Amygdala (tissue), 56 donors: ENCODE measurements at places on chromosomes 1 and 21.

DNA sequence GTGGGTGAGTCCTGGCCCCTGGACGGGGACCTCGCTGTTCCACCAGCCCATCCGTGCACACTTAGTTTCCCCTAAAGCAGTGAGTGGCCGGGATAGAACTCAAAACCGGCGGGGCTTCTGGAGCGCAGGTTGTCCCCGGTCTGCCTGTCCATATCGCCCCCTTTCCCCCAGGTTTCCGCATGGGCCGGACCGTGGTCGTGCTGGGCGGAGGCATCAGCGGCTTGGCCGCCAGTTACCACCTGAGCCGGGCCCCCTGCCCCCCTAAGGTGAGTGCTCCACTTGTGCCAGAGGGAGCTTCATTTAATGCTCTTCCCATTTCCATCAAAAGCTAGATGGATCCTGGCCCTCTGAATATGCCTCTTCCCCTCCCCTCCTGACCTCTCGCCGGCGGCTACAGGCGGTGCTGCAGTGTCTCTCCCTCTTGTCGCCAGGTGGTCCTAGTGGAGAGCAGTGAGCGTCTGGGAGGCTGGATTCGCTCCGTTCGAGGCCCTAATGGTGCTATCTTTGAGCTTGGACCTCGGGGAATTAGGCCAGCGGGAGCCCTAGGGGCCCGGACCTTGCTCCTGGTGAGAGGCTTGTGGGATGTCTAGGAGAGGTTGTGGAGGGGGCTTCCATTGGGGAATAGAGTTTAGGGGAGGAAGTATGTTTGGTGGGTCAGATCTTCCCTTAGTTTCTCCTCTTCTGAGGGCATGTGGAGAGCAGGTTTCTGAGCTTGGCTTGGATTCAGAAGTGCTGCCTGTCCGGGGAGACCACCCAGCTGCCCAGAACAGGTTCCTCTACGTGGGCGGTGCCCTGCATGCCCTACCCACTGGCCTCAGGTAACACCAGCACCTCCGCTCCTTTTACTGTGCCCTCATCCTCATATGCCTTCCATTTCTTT is 683 bp downstream of the PPOX start:
- DNase-seq, result no peak

- no peak for DNase-seq
Observed at GRCh38 chr1:30881319-30882181, 27.0 kb downstream of the SDC3 start.

DNA sequence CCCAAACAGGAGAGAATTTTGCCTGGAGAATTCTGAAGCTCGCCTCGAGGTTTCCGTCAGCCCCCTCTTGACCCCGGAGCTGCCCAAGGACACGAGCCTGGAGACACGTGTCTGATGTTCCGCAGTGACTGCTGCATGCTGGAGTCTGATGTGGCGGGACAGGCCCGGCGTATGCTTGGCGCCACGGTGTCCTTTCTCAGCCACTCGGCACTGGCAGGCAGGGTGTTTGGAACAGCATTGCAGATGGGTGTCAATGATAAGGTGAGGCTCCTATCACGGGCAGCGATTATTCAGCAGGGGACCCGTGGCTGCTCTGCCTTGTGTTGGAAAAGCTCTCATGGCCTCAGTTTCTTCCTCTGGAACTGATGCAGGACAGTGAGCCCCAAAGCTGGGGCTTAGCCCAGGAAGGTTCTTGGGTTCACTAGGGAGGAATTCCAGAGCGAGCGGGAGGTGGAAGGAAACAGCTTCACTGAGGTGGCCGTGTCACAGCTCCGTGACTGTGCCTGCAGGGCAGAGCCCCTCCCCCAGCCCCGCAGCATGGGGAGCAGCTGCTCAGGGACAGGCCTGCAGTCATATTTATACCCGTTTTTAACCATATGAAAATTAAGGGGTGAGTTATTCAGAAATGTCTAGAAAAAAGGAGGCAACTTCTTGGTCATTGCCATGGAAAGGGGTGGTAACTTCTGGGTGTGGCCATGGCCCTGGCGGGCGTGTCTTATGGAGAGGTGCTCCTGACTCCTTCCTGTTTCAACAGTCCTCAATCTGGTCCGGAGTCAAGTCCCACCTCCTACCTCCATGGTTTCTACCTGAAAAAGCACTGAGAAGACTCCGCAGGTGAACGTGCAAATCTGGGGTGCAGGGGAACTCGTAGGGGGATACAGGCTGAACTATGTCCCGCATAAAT is 123.4 kb downstream of the SIK1 start:
- no peak for DNase-seq

GRCh38 chr1:40703316-40703715 is 11.8 kb downstream of the NFYC start:
- DNase-seq, result no peak

DNA sequence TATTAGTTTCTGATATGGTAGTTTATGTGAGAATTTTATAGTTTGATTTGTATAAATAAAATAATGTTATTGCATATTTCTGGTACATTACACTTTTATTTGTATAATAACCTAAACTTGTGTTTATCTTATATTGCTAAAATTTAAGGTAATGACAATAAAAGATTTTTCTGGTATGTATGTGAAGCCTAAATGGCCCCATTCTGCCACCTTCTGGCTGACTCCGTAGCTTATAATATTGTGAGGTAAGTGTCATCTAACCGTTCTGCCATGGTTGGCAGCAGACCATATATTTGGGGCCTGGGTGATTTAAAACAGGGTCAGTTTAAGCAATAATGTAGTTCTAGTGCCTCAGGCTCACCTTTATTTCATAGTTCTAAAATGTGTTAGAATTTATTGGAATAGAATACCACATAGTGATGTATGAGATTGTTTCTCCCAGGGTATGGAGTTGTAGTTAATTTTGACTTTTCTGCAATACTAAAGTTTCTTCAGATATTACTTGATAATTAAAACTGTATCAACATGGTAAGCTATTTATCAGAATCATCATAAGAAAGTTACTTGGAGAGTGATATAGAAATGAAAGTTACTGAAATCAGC is 21.2 kb upstream of the PRKACB start:
- no peak for DNase-seq

DNA sequence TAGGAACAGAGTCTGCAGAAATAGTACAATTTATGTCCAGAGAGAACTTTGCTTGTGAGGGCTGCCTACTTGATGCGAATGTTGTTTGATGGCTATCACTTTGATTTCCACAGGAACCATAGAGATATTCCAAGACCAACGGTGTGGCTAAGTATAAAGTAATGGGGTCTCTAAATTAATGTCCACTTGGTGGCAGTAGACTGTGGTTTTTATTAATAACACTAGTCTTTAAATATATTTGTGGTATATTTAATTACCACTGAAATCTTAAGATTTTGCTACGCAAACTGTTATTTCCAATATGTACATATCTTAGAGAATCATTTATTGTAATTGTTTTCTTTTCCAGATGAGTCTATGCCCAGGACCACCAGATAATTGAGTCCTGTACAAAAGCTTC is 647.9 kb downstream of the PLA2G4A start:
- DNase-seq, result no peak

GRCh38 chr1:12197483-12197880 is 30.7 kb downstream of the TNFRSF1B start:
- DNase-seq, result no peak

GRCh38 chr1:4153571-4153970 is 253.5 kb upstream of the C1orf174 start:
- DNase-seq, result no peak

DNA sequence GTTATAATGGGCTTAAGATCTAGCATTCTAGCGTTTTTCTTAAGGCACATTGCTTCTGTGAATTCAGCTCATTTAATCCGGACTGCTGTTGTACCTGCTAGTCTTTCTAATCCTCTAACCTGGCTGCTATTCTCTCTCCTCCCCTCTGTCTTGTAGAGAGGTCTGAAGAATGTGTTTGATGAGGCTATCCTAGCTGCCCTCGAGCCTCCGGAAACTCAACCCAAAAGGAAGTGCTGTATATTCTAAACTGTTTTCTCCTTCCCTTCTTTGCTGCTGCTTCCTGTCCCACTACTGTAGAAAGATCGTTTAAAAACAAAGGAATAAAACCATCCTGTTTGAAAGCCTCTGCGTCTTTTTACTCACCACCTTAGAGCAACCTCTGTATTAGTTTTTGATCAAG is 37.3 kb downstream of the CDC42 start:
- no peak for DNase-seq

DNA sequence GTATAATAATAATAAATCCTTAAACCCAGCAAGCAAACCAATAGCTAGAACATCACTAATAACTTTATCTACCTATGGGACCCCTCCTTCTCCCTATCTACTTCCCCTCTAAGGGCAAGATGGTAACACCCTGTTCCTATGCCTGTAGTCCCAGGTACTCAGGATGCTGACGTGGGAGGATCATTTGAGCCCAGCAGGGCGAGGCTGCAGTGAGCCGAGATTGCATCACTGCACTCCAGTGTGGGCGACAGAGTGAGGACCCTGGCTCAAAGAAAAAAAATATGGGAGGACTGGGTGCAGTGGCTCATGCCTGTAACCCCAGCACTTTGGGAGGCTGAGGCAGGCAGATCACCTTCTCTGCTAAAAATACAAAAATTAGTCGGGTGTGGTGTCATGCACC is 143.1 kb upstream of the SLC45A1 start:
- no peak for DNase-seq

- DNase-seq, result no peak
Observed at GRCh38 chr1:186785503-186785902, 43.2 kb upstream of the PLA2G4A start.

DNA sequence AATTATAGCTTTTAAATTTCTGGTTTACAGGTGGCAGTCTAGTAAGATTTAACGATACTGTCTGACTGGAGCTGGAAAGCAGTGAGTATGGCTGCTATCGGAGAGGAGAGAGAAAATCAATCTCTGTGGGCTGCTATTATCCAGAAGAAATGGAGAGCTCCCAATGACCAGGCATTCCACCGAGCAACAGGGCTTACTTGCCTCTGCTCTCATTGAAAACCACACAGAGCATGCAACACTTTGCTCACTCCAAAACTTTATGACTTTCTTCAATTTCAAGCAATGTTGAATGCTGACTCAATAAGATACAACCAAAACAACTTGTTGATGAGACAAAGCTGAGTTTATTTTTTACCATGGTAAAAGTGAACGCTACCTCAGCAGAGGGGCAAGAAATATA is 337.0 kb upstream of the NCAM2 start:
- no peak for DNase-seq

DNA sequence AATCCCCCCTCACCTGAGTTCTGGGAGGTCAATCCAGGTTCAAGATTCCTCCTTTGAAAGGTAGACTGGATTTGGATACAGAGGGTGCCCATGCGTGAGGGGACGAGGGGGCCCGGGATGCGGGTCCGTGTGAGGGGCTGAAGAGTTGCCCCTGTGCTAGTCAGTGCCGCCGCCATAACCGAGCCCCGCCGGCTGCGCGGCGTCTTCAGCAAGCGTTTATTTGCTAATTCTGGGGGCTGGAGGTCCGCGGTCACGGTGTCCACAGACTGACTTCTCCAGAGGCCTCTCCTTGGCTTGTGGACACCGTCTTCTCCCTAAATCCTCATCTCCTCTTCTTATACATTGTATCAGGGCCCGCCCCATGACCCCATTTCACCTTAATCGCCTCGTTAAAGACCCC is 20.9 kb upstream of the SAMD11 start:
- DNase-seq, result no peak

GRCh38 chr1:154657556-154657955 is 49.6 kb upstream of the ADAR start:
- no peak for DNase-seq

DNA sequence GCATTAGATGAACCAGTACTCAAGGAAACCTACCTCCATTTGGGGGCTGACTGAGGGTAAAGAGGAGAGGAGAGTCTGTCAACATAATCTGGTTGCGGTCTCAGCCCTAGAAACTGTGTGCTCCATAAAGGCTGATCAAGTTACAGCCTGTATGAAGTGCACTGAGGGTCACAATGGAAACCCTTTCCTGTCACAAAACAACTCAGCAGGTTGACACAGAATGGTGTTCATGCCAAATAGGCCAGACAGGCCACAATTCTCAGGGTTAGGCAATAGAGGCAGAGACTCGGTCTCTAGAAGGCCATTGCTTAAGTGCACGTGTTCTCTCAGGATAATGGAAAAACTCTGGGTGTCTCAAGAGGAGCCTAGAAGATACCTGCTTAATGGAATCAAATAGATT is 4.1 kb upstream of the ANKRD35 start:
- no peak for DNase-seq

DNA sequence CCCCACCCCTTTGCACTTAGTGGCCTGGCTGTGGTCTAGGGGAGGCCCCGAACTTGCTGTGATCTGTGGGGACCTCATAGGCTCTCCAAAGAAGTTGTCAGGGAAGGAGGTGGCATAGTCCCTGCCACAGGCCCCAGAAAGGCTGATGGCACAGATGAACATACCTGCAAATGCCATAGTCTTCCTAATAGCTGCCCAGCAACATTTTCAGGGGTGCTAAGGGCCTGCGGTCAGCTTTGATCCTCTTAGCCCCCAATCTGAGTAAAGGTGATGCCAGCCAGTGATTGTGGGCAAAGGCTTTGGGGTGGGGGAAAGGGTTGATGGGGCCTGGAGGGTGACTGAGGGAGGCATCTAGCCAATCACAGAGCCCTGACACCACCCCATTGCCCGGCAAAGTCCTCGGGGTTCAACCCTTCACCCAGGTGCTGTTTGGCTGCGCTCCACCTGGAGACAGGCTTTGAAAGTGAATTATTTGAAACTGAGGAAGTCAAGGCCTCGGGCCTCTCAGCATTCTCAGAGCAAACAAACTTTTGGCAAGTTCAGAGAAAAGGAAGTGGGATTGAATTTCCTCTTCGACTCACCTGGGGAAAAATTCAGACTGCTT is 35.8 kb downstream of the PAX7 start:
- no peak for DNase-seq

DNA sequence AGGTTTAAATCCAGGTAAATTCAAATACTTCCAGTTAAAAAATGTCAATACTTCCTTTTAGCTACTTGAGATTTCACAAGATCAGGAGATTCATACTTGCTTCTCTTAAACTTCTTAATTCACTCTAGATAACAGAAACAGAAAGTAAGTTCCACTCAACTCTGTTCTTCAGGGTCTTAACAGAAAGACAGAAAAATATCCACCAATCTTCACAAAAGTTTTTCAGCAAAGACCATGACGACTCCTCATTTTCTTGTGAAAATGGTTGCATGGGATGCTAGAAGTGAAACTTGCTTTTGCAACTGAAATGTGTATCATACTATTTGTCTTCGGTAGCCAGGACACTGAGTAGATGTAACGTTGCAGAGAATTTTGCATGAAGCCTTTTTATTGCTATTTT is 12.3 kb upstream of the LRRC8C start:
- DNase-seq, result no peak

DNA sequence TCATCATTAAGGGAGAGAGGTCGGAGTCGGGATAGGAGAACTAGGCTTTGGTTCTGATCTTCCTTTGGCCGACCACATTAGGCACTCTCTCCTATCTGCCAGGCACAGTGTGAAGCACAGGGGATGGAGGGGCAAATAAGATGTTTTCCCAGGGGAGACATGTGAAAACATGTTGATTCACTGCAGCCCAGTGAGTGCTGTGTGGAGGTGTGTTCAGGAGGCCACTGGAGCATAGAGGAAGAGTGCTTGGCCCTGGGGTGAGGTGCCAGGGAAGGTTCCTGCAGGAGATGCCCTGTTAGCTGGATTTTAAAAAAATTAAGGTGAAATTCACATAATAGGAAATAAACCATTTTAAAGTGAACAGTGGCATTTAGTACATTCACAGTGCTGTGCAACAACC is 3.7 kb downstream of the VANGL2 start:
- no peak for DNase-seq
